ENCODE measurements at places on chromosomes 5 and 9. TPM values are rescaled to one million over a fixed set of nuclear protein-coding genes. Genes with fewer than 3 reads are reported as not detected.

Gene TLX3
- total RNA-seq: not detected

Gene CCDC180
- total RNA-seq: 0.11 TPM

Gene CLIC3
- 33.3 TPM for total RNA-seq

Gene FIBCD1
- 20.2 TPM for total RNA-seq

DNA sequence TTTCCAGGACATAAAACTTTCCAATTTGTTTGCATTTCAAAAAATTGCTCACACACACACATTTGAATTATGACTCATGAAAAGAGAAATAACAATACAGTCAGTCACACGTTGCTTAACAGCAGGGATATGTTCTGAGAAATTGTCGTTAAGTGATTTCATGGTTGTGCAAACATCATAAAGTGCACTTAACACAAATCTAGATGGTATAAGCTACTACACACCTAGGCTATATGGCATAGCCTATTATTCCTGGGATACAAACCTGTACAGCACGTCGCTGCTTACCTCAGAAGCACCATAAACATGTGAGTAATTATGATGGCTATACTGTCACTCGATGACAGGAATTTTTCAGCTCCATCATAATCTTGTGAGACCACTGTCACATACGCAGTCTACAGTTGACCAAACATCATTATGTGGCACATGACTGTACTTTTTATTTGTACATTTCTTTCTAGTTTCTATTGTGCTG is 378.2 kb downstream of the ACTL7B start:
- DNase-seq: peak; percentile 90

GRCh38 chr9:136628268-136628667 is 34.4 kb upstream of the EGFL7 start:
- no peak for DNase-seq

Gene FGF18
- total RNA-seq: not detected

Gene AMBP
- total RNA-seq: not detected

- DNase-seq: peak; percentile 52
Observed at GRCh38 chr5:58366461-58366860, 93.4 kb downstream of the PLK2 start.

DNA sequence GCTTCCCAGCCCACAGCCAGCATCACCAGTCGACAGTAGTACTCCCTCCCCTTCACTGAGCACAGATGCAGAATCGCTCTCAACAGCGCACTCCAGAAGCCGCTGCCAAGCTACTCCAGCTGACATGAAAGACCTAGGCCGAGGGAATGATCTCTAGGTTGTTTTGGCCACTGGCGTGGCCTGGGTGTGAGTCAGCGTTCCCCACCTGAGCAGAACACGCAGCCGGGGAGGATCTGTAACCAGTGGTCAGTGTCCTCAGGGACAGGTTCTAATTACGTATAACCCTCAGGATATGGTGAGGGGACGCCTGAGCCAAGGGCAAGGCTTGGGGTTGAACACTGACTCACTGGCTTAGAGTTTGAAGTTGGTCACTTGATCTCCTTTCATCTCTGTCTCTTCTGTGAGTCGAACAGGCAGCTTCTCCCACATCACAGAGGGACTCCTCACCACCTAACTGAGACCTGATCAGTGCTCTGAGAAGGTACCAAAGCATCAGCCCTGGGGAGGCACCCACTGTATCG is 76.9 kb upstream of the IL17B start:
- peak; percentile 72 for DNase-seq

- DNase-seq: peak; percentile 14
Observed at GRCh38 chr9:131167146-131167692, 41.8 kb downstream of the NUP214 start.

Gene PAM
- total RNA-seq: 460 TPM

GRCh38 chr5:76617675-76618074 is 5.5 kb downstream of the F2RL2 start:
- peak; percentile 28 for DNase-seq

Gene TMEM174
- total RNA-seq: not detected

DNA sequence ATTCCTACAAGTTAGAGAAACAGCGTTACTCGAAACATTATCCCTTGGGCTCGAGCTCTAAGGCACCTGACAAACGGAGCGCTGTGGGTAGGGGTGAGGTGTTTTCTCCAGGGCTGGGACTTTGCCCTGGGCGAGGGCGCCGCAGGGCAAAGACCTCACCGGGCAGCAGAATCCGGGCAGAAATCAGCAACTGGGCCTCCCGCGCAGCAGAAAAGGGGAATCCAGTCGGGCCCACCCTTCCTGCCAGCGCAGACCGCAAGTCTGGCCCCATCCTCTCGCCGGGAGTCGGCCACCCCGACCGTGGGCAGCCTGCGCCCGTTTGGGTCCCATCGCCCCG is 430 bp upstream of the MSH3 start:
- peak; percentile 15 for DNase-seq

DNA sequence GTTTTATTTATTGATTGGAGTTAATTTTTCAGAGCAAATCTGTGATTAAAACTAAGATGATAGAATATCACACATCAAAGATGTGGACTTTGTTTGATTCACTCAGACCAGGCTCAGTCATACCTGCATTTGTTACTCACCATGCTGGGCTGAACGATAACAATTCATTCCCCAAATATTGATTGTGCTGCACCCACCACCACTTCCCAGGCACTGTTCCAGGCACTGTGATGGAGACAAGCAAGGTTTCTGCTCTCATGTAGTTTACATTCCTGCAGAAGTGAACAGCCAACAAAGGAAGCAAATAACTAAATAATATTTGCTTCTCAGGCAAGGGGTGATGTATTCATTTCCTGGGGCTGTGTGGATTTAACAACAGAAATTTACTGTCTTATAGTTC is 428.3 kb downstream of the DNAH5 start:
- no peak for DNase-seq

DNA sequence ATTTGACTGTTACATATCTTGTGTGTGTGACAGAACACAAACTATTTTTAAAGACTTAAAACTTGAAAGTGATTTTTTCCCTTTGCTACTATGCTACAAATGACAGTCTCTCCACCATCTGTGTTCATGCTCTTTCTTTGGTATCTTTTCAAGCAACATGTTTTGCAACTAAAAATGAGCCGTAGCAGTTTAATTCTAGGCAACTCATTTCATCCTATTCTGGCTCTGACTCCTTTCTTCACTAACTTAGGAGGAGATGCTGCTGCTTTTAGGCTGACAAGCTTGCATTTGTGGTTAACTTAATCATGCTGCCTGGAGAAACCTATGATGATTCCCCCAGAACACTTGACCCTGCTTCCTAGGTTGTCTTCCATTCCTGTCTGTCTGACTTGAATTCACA is 100.6 kb downstream of the HACD4 start:
- DNase-seq: peak; percentile 16

DNA sequence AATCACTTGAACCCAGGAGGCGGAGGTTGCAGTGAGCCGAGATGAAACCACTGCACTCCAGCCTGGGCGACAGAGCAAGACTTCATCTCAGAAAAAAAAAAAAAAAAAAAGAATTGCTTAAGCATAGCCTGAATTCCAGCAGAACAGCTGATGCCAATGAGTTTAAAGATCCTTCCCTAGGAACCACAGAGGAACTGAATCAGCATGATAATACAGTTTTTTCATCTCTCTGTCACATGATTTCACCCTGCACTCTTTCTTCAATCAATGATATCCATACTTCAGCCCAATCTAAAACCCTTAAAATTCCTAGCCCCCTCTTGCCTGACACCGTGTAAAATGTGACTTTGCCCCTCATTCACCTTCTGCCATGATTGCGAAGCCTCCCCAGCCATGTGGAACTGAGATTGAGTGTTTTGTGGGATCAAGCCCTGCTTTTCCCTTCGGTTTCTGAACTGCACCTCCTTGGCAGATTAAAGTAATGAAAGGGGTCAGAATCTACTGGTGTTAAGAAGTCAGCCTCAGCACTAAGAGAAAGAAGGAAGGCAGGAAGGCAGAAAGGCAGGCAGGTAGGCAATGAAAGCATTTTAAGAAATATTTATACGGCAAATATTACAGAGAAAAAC is 20.9 kb upstream of the DMXL1 start:
- DNase-seq: peak; percentile 87

- DNase-seq: peak; percentile 80
Observed at GRCh38 chr5:52893105-52893504, 96.0 kb upstream of the ITGA2 start.

GRCh38 chr5:138180183-138180782 is 1.4 kb downstream of the KIF20A start:
- DNase-seq: peak; percentile 71

GRCh38 chr5:17277907-17278306 is 60.5 kb downstream of the BASP1 start:
- no peak for DNase-seq

- DNase-seq: peak; percentile 1
Observed at GRCh38 chr5:2996248-2996647, 244.8 kb upstream of the IRX2 start.

DNA sequence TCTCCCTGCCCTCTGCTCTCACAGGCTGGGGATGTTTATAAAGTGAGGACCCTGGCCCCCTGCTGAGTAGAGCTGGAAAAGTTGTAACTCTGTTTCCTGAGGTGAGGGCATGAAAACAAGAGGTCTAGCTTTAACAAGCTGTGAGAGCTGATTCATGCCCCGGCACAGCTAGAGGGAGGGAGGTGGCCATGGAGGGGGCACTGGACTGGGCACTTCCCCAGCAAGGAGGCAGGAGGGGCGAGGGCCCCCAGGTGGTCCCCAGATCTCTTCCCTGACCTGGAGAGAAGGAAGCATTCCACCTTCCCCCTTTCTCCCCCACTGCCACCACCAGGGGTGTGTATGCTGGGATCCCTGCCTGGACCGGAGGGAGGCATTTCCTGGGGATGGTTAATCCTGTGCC is at the start of gene MSMP:
TSS of gene MSMP (minus strand) at position 13 of the 400 bp plus-strand sequence. CDS start 147 bp downstream, outside the sequence.
- DNase-seq: no peak
